ENCODE measurements at places on chromosomes 2 and 18.

DNA sequence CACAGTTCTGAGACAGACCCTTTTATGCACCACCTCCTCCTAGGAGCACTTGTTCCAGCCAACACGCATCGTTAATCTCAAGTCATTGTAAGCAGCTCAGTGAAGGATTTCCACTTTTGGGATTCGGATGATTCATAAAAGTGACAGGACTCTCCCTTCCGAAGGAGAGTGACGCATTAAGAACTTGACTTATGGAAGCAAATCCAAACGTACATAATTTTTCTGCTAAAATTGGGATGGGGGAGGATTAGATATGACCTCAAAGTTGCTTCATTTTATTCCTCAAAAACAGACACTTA lies 165.7 kb downstream of the TWIST2 start:
- no peak for DNase-seq

DNA sequence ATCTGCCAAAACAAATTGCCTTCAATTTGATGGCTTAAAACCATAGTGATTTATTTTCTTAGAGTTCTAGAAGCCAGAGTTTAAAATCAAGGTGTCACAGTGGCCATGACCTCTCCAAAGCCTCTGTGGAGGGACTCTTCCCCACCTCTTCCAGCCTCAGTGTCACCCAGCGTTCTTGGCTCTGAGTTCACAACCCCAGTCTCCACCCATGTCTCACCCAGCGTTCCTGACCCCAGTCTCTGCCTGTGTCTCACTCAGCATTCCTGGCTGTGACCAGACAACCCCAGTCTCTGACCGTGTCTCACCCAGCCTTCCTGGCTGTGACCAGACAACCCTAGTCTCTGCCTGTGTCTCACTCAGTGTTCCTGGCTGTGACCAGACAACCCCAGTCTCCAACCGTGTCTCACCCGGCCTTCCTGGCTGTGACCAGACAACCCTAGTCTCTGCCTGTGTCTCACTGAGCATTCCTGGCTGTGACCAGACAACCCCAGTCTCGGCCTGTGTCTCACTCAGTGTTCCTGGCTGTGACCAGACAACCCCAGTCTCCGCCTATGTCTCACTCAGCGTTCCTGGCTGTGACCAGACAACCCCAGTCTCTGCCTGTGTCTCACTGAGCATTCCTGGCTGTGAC lies 299.3 kb downstream of the GALR1 start:
- DNase-seq: no peak

DNA sequence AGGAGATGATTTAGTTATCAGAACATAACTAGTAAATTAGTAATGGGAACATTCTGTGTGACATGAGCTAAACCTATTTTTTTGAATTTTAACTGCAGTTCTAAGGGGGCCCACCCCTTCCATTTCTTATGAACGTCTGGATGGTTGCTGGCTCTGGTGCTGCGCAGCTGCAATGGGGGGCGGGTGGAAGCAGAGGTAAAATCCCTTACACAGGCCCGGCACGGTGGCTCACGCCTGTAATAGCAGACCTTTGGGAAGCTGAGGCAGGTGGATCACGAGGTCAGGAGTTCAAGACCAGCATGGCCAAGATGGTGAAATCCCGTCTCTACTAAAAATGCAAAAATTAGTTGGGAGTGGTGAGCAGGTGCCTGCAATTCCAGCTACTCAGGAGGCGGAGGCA lies 151.5 kb downstream of the GALR1 start:
- no peak for DNase-seq

- DNase-seq: no peak
These were observed 60.0 kb downstream of the SLC16A14 start for GRCh38 chr2:230008708-230009066.

Measured in NCI-H460 (cell line).